ENCODE measurements at places on chromosomes 4 and X.

- no peak for DNase-seq
Observed at GRCh38 chr4:116055857-116056827, 942.7 kb upstream of the NDST4 start.

GRCh38 chr4:11596989-11597388 is 168.3 kb upstream of the HS3ST1 start:
- no peak for DNase-seq

DNA sequence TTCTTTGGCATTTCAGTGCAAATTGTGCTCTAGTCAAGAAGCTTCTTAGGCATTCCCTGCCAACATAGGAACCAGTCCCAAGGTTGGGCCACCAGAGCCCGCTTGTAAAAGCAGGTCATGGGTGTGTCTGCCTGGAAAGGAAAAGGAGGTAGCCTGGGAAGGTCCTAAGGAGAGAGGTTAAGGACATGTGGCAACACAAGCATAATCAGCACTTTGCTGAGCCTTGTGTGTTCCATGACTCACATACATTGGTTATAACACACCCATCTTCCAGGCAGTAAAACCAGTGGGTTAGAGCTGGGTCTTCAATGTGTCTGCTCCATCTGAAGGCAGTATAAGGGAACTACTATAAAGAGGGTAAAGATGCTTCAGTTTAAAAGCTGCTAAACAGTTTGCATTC is 165.0 kb downstream of the FHIP1A start:
- DNase-seq: no peak

DNA sequence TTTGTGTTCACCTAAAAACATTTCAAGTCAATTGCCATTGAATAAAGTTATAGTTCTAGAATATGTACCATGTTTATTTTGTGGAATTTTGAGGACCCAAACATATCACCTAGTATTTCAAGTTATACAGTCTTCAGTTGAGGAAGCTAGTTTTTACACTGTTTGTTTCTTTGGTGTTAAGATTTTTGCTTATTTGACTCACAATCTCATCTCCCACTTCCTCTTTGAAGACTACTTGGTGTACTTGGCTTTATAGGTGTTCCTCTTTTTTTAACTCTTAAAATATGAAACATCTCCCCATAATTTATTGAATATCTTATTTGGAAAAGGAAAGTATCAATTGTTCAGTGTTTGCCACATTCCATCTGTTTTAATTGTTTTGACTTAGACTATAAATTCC is 675.4 kb downstream of the RAPGEF2 start:
- no peak for DNase-seq

GRCh38 chr4:29128810-29129209 is 1591.4 kb upstream of the PCDH7 start:
- no peak for DNase-seq

DNA sequence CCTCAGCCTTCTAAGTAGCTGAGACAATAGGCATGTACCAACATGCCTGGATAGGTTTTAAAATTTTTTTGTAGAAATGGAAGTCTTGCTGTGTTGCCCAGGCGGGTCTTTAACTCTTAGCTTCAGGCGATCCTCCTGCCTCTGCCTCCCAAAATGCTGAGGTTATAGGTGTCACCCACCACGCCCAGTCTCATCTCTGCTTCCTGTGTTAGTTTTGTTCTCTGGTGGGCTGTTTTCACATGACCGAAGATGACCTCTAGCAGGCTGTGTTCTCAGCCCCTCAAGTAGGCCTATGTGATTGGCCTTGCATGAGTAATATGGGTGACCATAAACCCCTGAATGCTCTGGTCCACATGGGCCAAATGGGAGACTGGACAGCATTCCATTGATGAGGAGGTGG is 56.8 kb upstream of the MSANTD1 start:
- DNase-seq: peak; percentile 61

- no peak for DNase-seq
Observed at GRCh38 chr4:151049430-151049884, 34.4 kb upstream of the LRBA start.

GRCh38 chr4:173073939-173074500 is 94.6 kb upstream of the GALNT7 start:
- no peak for DNase-seq

- no peak for DNase-seq
Observed at GRCh38 chr4:174794543-174795094, 34.4 kb downstream of the GLRA3 start.

GRCh38 chr4:105662935-105663675 is 45.4 kb downstream of the INTS12 start:
- no peak for DNase-seq

- DNase-seq: no peak
Observed at GRCh38 chr4:100461807-100462605, 55.8 kb downstream of the EMCN start.

All from activated CD8-positive, alpha-beta memory T cell treated with anti-CD3 and anti-CD28 coated beads, Interleukin-2, amount 10 ng/mL, durations not matched to agents 7 days and 5 days (primary cell).